ENCODE measurements at places on chromosomes 11 and 22.

- DNase-seq, result no peak
These were observed 448.9 kb downstream of the LRRC4C start for GRCh38 chr11:41010361-41011050.

GRCh38 chr11:9082575-9082974, 8.8 kb downstream of the SCUBE2 start:
- no peak for DNase-seq

- DNase-seq, result no peak
These were observed 283.7 kb upstream of the ANO5 start for GRCh38 chr11:21909145-21909544.

GRCh38 chr11:128625326-128625725, 38.0 kb upstream of the ETS1 start:
- DNase-seq, result no peak

- DNase-seq, result peak; percentile 86
These were observed at the start of gene SELENOH for GRCh38 chr11:57741132-57742086. TSS of gene SELENOH (plus strand) at chr11:57741491. CDS start at chr11:57741596, 105 bp downstream.

DNA sequence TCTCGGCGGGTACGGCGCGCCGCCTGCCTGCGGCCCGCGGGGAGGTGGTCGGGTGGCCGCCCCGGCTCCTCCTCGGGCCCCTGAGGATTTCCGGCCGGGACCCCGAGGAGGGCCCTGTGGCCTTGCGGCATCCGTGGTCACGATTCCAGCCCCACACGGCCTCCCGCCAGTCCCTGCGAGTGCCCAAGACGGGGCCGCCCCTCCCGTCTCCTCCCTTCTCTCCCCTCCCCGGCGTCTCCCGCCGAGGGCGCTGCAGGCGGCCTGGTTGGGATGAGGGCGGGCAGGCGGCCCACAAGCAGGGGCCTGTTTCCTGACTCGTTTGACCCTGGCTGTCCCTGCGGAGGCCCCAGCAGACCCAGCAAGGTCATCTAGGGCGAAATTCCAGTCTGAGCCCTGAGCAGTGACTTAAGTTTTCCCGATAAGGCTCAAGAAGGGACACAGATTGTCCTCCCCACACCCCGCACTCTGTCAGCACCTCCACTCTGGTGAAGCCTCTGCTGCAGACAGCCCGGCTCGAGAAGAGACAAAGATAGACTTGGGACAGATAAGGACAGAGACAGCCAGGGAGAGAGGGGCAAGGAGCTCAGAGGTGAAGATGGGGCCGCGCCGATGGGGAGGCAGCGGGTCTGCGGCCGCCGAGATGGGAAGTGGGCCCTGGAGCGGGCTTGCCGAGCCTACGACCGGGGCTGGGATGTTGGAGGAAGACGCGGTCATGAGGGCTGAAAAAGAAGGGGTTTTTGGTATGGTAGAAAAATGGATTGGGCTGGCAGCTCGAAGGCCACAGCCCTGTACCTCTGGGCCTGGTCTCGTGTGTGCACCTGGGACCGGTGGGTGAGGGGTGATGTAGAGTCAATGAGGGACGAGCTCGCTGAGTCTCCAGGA, 95.0 kb downstream of the SWAP70 start:
- peak; percentile 29 for DNase-seq

DNA sequence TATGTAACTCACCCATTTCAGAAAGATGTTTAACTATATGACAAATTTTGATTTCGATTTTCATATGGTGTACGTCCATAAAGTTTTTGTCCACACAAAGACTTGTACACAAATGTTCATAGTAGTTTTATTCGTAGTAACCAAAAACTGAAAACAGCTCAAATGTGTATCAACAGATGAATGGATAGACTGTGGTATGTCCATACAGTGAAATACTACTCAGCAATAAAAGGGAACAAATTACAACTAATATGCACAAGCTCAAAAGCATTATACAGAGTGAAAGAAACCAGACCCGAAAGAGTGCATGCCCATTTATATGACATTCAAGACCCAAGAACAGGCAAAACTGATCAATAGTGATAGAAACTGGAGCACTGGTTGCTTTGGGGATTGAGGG, 64.0 kb downstream of the MN1 start:
- DNase-seq, result no peak

DNA sequence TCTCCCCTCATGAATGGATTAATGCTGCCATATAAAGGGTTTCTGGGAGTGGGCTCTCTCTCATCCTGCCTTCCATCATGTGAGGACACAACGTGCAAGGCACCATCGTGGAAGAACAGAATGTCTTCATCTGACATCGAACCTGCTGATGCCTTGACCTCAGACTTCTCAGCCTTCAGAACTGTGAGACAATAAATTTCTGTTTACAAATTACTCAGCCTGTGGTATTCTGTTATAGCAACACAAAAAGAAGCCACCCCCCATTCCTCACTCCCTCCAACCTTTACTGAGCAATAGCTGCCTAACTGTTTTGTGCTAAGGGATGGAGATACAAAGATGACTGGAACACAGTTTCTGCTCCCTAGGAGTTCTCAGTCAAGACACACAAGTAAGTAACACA, 106.1 kb upstream of the PLET1 start:
- DNase-seq, result no peak

All from activated gamma-delta T cell treated with anti-CD3 and anti-CD28 coated beads, Interleukin-2, amount 50 U/mL, for 16 hours (primary cell).